Activated T-helper 1 cell treated with Interleukin-2 at 50 U/mL for 16 hours (primary cell): ENCODE measurements at places on chromosomes 6 and 20.

GRCh38 chr20:25485872-25486271 is 78.4 kb downstream of the GINS1 start:
- no peak for DNase-seq

DNA sequence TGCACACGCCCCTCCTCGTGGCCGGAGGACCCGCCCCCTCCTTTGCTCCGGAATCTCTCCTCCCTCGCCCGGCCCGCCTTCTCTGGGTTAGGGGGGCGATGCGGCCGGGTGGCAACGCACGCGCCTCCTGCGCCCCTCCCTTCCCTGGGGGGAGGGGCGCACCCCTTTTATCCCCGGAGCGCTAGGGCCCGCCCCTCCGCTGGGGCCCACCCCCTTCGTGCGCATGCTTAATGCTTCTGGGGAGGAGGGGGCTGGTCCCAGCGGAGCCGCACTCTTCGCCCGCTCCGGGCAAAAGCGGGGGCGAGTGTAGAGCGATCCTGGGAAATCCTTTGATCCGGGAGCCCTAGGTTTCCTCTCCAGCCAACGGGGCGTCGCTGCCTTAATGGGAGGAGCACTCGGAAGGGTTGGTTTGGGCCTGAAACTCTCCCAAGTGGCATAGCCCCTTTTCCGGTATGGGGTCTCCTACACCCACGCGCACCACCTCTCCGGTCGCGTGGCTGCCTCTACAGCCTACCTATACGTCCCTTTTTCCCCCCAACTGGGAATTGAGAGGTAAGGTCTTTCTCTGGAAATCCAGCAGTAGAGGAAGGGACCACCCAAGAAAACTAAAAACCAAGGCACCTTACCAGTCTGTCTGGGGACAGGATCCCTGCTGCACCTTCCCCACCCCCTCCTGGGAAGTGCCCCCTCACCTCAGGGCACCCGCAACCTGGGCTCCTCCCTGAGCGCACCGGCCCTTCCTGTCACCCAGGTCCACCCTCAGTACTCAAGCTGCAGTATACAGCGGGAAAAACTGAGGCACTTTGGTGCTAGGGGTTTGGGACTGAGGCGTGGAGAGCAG is 2.1 kb downstream of the SOX12 start:
- peak; percentile 52 for DNase-seq

- DNase-seq, result no peak
These were observed 39.2 kb downstream of the MAPK14 start for GRCh38 chr6:36066817-36067216.

- DNase-seq, result no peak
These were observed 85.3 kb downstream of the LINC00237 start for GRCh38 chr20:21020659-21021471.

- DNase-seq, result no peak
These were observed 144.2 kb downstream of the EYA2 start for GRCh38 chr20:47038566-47039560.

DNA sequence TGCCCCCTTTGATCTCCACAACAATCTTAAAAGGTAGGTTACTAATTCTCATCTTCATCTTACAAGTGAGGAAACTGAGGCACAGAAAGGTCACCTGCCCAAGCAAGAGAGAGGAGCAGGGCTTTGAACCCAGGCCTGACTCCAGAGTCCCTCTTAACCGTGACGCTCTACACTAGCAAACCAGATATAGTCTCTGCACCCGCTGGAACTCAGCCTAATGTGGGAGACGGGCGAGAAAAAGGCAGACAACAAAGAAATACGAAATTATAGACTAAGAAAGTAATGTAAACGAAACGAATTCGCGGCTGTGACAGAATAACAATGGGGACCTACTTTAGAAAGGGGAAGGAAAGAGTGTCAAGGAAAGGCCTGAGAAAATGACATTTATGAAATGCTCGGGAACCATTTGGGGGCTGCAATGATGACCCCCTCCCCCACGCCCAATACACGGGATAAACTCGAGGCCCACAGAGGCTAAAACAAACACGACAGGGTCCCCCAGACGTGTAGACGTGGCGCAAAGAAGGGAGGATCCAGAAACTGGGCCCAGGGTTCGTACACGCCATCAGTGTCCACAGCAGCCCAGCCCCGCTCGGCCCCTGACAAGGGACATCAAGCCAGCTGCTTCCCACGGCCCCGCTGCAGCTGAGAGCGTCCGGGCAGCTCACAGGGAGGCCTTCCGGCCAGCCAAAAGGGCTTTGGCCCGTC is 637 bp downstream of the TRPC4AP start:
- DNase-seq, result no peak

DNA sequence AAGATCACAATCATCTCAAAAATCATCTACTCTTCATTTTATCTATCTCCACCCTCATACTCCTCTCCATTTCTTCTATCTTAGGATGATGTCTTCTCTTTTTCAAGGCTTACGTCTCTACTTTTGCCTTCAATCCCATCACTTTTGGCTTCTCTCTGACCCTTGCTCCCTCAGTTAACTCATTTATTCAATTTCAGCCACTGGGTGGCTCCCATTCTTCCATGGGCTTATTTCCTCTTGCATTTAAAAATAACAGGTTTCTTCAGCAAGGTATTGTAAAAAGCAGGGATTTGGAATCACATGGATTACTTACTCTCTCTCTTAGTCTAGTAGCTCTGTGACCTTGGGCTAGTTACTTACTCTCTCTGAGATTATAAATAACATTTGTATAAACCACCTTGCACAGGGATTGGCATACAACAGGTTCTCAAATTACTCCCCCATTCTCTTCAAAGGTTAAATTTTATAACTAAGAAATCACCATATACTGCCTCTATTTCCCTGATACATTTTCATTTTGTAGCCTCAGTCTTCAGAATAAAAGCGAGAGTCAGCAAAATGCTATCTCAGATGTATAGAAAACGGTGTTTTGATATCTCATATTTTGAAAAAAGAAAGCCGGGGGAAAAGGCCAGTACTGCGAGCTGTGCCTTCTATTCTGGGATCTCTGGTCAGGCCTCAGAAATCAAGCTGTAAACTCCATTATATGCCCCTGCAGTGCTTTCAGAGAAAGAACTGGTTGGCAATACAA is 5.5 kb downstream of the ZSCAN12 start:
- DNase-seq, result no peak

DNA sequence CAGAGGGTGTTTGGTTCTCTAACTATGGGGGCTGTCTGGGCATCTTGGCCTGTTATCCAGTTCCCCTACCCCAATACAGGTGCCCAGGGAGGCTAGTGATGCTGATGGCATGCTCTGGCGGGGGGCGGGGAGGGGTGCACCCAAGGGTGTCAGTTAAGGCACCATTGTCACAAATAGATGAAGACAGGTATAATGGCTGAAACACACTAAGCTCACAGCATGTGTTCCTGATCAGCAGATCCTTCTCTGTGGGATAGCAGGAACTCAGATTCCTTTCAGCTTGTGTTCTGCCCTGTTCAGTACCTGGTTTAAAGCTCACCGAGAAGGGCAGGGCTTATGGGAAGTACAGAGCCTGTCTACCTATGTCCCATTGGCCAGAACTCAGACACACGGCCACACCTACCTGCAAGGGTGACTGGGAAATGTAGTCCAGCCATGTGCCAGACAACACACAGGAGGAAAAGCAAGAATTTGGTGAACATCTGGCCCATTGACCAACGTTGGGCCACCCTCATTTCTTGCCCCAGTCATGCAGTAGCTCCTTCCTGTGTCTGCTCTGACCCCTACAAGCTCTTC is 3.4 kb upstream of the RSPO4 start:
- DNase-seq, result no peak

- DNase-seq, result no peak
These were observed 200.7 kb upstream of the SPTLC3 start for GRCh38 chr20:12808006-12808567.

DNA sequence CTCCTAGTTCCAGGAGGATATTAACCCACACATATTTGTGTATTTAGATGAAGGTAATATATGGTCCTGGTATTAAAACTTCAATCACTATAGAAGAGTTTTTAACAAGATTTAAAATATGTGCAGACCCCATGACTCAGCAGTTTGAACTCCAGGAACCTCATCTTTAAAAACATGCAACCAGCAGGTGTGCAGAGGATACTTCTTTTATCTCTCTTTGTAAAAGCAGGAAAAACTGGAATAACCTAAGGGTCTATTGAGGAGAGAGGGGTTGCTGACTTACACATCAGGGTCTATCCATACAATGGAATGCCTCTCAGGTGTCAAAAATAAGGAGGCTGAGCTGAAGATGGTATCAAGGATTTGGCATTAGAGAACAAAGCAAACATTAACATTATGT is 36.9 kb upstream of the TFAP2C start:
- no peak for DNase-seq

- DNase-seq, result no peak
These were observed 12.3 kb downstream of the PCK1 start for GRCh38 chr20:57573242-57573641.

GRCh38 chr20:32438331-32438858 is 80.3 kb downstream of the ASXL1 start:
- no peak for DNase-seq

GRCh38 chr6:131937703-131938631 is 13.2 kb downstream of the CCN2 start:
- no peak for DNase-seq

DNA sequence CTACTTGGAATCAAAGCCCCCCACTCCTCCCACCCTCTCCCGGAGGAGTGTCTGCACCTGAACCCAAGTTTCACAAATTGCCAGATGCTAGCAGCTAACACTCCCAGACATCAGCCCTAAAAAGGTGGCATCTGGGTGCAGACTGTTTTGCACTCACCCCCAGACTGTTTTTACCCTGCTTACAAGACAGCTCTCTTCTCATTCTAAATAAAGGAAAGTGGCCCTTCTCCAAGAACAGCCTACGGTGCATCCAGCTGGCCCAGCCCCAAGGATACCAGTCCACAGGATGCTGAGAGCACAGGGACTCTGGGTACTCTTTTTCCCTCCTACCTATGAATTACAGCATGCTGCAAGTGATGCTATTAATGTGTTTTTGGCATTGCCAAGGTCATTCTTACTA is 842.0 kb upstream of the FLRT3 start:
- DNase-seq, result no peak

DNA sequence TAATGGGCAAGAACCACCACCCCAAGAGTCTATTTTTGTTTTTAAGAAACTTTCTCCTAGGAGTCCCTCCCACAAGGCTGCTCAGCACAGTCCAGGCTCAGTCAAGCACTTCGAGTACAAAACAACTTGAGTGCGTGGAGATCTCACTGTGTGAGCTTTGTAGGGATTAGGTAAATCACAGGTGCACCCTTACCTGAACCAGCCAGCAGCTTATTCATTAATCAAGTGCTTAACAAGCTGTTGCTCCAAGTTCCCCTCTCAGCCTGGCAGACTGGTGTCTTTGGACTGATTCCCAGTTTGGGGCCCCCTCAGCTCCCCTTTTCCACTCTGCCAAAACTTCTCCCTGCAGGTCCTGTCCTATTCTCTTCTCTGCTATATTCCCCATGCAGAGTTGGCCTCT is 133.1 kb downstream of the LY86 start:
- DNase-seq, result no peak

DNA sequence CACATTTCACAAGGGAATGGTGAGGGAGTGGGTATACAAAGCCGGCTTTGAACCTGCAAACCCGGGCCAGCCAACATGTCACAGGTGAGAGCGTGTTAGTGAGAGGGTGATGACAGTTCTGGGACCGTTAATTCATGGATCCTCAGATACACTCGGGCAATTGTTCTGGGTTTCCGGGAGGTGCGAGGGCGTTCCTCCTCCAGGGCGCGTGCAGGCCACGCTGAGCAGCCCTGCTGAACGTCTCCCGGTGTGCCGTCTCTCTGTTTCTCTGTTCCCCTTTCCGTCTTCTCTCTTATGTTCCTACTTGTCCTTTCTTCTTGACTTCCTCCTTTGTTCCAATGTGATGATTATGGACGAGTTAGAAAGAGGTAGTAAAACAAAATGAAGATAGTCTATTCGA is 130.0 kb upstream of the GMDS start:
- DNase-seq, result no peak
